Glomerular endothelial cell (primary cell): ENCODE measurements at places on chromosomes 1 and 21. TPM values are rescaled to one million over a fixed set of nuclear protein-coding genes. Genes with fewer than 3 reads are reported as not detected.

DNA sequence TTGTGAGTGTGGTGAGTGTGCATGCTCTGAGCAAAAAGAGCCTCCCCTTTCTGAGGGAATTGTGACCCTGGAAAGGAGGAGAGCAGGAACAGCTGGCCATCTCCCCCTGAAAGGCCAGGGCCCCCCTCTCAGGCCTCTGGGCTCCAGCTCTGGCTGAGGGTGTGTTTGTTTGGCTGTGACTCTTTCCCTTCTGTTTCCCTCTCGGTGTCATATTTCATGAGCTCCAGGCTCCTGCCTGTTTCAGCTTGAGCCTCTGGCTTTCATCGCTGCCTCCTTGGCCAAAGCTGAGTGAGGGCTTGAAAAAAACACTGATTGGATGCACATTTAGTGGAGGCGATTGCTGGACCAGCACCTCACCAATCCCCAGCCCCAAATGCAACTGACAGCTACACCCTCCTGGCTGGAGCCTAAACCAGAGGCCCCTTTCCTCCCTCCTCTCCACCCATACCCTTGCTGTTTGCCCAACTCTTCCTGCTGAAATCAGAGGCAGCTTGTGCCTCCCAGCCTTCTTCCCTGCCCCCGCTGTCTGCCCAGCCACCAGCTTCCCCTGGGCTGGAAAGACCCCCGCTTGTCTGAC is 64.1 kb downstream of the DDR2 start:
- DNase-seq, result no peak

PPIAL4G gene
- not detected in 2 replicates for total RNA-seq

VASH2 gene
- total RNA-seq, result 0.53 and 0.76 TPM in 2 replicates

FGR gene
- not detected in 2 replicates for total RNA-seq

DNA sequence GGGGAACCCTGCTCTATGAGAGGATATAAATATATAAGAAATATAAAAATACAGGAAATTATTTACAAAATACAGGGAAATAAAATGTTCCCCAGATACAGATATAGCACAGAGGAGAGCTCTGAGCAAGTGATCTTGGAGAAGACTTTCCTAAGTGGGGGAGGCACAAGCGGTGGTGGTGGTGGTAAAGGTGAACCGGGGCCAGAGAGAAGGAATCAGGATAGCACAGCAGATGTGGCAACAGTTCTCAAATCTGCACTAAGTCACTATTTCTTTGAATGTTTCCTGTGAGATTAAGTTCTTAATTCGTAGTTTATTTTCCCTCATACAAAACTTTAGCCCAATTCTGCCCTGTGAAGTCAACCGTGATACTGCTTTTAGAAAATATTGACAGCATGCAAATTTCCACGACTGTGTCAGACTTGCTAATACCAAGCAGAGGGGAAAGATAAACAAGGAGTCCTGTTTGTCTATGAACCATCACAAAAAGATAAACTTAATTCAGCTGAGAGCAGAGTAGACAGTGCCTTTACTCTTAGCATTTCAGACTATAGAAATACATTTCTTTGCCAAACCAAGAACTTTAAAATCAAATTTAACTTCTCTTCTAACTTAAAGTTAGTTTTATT is 237.5 kb upstream of the POGK start:
- DNase-seq, result no peak

- DNase-seq, result no peak
These were observed 18.8 kb downstream of the KYAT3 start for GRCh38 chr1:88973520-88974137.

DNA sequence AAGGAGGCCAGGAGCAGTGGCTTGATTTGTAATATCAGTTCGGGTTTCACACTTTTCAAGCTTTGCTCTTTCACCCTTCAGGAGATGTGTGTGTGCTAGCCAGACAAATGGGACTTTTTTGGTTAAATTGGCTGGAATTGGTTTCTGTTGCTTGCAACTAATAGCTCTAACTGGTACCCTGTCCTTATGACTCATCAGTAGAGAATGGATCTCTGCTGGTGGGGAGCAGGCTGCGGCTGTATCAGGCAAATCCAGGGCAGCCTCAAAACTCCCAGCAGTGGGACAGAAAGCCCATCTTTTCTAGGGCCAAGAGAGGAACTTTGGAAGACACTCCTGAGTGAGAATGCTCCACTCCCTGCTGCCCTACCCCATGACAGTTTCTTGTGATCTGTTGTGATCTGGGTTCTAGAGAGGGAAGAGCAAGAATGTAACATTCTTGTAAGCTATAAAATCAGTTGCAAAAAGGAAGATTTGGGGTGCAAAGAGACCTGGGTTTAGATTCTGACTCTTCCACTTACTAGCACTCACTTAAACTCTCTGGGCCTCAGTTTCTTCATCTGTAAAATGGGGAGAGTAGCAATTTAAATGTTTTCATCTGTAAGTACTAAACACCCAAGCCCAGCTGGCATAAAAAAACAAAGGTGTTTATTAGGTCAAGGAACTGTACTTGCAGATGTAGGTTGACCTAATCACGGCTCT is 257.0 kb upstream of the TMEM51 start:
- DNase-seq, result no peak

PLPPR4 gene
- 0.05 and 1.5 TPM in 2 replicates for total RNA-seq

GJA4 gene
- 3.2 and 62.1 TPM in 2 replicates for total RNA-seq

DNA sequence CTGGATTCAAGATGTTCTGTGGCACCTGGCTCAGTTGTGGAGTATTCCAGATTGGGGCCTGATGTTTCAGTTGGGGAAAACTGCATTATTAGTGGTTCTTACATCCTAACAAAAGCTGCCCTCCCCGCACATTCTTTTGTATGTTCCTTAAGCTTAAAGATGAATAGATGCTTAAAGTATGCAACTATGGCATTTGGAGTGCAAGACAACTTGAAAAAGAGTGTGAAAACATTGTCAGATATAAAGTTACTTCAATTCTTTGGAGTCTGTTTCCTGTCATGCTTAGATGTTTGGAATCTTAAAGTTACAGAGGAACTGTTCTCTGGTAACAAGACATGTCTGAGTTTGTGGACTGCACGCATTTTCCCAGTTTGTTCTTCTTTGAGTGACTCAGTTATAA is 7.2 kb downstream of the FPGT start:
- DNase-seq, result no peak

DNA sequence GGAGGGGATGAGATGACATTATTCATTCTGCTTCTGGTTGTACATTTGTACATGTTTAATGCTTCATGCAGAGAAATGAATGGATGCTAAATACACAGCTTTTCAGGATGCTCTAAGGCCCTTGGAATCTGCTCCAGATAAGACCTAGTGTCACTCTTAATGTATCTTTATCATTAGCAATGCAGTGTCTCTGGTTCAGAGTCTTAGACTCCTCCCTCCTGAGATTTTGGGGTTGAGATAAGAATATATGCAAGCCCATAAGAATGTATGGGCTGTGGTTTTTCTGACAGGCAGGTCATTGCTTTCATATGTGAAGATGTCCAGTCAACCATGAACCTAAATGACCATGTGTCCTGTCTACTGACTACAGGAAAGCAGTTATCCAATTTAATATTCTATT is 415.5 kb downstream of the RPS6KC1 start:
- no peak for DNase-seq

TNFRSF8 gene
- 0.18 TPM in 1 of 2 replicates, not detected in the other for total RNA-seq

DNA sequence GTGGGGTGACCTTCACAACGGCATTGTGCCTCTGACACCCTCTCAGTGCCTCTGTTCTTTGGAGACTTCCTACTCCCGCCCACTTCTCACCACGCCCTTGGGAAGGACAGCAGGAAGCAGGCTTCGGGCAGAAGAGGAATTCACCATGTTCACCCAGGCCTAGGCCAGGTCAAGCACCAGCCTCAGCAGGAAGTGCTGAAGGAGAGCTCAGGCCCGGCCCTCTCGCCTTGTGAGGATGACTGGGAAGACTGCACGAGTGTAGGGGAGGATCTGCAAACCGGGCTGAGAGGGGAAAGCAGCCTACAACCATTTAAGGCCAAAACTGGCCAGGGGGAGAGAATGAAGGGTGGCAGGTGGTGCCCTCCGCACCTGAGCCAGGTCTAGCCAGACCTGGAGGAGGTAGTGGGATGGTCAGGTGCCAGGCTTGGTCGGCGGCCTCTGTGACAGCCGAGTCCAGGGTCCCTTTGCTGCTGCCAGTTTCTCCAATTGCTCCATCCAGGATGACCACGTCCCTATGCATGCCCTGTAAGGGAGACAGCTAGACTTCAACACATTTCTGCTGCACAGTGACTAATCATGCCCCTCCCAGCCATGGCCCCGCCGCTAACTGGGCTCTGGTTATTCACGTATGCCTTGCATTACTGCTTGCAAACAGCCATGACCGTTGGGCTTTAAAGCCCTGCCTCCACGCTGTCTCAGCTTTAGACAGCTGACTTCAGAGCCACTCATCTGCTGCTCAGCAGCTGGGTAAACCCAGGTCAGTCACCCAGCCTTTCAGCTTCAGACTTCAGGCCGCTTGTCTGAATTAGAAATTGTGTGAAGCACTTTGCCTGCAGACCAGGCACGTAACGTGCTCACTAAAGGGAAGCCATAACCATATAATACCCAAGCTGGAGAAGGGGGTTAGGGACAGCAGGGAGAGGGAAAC is 8.9 kb downstream of the MRTO4 start:
- no peak for DNase-seq

DNA sequence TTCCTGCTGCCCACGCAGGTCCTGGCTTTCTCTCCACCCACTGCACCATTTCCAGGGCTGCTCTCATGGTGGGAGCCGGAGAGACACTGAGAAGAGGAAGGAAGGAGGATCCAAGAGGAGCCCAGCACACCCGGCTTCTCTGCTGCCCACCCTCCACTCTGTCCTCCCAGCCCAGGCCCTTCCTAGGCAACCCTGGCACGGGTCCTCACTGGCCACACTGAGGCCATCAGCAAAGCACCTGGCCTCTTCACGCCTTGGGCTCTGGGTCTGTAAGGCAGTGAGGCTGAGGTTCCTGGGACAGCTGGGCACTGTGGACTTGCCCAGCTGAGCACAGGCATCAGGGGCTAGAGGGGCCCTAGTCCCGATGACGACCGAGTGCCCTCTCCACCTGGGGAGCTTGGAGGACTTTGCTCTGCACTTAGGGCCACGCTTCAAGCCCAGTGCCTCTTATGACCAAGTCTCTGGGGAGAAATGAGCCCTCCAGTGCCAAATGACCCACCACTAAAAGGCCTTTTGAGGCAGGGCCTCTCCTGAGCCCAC is 43.1 kb downstream of the PDE9A start:
- DNase-seq, result no peak

DNA sequence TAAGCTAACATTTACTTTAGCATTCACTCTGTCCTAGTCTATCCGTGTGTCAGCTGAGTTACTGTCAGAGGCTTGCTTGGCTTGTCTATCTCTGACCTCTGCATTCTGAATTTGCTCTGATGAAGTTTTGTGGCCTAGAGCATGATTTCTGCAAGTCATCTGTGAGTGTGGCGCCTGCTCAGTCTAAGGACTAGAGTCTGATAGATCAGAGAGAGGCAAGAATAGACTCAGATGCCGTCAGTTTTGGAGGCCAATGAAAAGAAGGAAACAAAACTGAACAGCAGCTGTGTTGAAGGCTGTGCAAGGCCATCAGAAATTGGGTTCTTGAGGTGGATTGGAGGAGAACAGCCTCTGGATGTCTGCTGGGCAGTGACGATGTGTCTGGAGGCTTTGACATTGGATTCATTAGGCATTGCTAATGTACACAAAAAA is 573.1 kb downstream of the USP25 start:
- no peak for DNase-seq

- no peak for DNase-seq
These were observed 146.0 kb downstream of the PBX1 start for GRCh38 chr1:164704954-164705353.

- no peak for DNase-seq
These were observed 177.1 kb downstream of the GPATCH2 start for GRCh38 chr1:217453816-217454215.

GRCh38 chr1:94693435-94693834 is 126.7 kb upstream of the SLC44A3 start:
- no peak for DNase-seq

- DNase-seq, result no peak
These were observed 224.6 kb downstream of the FAF1 start for GRCh38 chr1:50735443-50735842.

DNA sequence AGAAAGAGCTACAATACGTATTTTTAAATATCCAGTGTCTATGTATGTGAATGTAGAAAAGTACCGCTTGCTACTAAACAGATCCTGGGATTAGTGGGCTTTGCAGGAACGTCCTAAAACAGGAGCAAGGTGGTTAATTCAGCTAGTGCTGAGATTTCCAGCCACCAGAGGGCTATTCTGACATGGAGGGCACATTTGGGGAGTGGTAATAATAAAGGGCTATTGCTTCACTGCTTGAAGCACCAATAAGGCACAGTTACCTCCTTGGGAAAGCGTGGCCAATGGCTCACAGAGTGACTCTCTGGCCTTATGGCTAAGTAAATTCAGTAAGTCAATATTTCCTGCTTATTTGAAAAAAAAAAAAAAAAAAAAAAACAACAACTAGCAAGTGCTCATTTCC is 152.4 kb downstream of the GABPA start:
- no peak for DNase-seq

CAPN9 gene
- not detected in 2 replicates for total RNA-seq

ERICH3 gene
- total RNA-seq, result not detected in 2 replicates

DNA sequence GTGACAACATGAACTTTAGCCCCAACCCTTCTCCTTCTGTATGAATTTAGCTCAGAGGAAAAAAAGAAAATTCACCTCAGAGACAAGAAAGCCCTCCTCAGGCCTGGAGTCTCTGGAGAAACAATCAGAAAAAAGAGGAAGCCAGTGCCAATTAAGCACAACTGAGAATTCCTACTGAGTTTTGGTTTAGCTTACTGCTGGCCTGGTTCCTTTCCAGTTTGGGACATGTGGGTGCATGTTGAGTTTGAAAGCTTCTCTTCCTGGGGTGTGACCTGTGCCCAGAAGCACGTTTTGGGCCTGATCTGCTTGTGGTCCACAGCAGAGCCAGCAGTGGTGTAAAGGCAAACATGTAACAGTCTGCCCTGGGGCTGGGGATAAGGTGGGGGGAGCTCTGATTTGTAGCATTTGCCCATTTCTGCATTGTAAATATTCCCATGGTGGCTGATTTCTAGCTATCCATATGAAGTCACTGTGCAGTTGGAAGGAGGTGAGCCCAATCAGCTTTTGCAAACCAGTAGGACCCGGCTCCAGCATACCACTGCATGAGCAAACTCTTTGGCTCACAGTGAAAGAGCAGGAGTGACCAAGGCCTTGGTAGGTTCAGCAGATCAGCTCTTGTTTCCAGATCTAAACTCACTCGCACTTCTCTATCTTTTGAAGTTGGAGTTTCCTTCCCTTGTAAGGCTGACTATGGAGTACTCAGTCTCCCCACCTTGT is 4.7 kb upstream of the THEM5 start:
- DNase-seq, result no peak
